ENCODE measurements at places on chromosomes 13 and 19.

GRCh38 chr19:41801792-41802211 is 5.4 kb downstream of the CEACAM3 start:
- no peak for DNase-seq

DNA sequence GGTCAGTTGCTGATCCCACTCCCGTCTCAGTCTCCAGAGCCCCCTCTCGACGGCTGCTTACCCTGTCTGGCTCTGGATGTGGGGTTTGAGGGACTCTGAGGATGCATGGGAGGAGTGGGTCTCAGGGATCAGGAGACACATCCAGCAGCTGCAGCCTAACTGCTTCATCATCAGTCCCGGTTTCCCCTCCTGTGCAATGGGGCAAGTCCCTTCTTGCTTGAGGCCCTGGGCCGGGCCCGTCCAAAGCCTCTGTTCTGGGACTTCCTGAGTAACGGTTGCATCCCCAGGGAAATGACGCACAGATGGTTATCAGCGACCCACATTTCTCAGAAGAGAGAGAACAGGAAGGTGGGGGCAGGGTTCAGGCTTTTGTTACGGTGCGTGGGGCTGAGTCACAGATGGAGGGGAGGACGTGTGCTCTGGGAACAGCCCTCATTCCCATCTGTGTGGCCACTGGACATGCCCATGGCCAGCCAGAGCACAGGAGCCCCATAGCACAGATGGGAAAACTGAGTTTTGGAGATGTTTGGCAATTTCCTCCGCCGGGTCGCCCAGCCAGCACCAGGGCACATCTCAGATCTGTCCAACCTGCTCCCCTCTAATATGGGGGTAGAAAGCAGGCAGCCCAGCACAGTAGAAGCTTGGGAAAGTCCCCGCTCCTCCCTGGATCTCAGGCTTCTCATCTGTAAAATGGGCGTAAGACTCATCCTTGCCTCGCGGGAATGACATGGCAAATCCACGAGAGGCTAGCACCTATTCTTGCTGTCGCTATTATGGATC is 19.3 kb downstream of the GNA15 start:
- DNase-seq = no peak

DNA sequence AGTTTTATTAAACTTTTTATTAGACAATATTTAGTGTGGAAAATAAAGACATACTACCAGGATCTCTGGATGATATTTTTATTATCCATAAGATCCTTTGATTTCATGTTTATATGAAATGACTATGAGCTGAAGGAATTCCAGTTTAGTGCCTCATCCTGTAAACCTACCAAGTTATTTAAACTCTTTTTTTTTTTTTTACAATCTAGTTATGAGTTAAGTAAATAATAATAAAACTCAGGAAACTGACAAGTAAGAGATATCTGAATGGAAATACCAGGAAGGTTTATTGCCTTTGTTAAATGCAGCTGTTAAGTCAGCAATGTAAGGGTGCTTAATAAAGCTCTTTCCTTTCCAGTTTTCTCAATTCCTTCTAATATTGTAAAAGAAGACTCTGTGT is 53.9 kb downstream of the RXFP2 start:
- DNase-seq = no peak

GRCh38 chr13:46948338-46948737 is 51.5 kb upstream of the HTR2A start:
- no peak for DNase-seq

DNA sequence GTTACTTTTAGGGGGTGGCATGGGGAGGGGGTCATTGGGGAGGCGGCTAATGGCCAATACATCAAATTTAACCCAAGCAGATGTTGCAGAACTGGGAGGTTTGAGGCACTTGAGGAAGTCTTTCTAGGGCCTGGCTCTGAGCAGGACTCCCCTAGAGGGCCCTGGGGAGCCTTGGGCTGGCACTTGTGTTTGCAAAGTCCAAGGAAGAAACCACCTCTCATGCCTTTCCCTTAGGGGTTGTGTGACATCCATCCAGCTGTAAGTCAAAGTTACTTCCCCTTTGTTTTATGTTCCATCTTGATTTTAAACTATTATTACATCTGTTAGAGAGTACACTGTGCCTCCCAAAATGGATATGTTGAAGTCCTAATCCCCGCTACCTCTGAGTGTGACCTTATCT is 159.9 kb downstream of the KATNAL1 start:
- no peak for DNase-seq

DNA sequence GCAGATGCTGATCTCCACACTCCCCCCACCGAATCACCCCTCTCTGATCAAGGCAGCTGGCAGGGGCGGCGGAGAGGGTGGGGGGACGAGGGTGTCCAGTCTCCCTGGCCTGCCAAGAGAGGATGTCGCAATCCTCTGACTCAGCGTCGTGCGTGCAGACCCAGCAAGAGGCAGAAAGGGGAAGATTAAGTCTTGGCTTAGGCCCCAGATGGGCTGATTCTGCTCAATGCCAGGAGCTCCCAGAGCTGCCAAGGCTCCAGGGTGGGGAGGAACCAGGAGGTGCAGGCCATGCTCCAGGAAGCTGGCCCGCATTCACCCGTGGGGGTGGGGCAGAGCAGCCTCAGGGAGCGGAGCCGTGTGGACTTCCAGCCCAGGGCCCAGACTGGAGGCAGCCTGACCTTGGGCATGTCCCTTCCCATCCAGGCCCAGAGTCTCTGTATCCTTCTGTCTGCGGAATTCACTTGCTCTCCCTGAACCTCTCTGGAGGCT is 6.6 kb upstream of the BCL3 start:
- DNase-seq = no peak

DNA sequence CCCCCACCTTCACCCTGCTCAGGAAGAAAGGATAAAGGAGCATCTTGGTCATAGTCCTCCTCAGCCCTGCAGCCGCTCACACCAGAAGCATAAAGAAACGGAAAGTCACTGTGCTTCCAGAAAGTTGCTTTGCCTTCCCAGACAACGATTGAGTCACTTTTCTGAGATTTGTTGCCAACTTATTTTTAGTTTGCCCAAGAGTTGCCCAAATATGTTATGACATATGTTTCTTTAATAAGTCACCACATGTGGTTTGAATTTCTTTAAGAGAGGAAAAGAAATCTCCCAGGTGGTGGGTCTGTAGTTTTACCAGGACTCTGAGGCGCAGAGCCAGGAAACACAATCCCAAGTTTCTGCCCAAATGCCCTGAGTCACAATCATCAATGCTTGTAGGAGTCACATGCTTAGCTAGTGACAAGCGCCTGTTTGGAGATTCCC is 63.4 kb upstream of the LRCH1 start:
- no peak for DNase-seq

- no peak for DNase-seq
These were observed 137.4 kb downstream of the VWA8 start for GRCh38 chr13:41823476-41823875.

GRCh38 chr13:99548448-99548847 is 47.2 kb downstream of the TM9SF2 start:
- no peak for DNase-seq

GRCh38 chr19:48900477-48901406 is 630 bp downstream of the NUCB1 start:
- no peak for DNase-seq

GRCh38 chr13:21297447-21297846 is 121.0 kb downstream of the MRPL57 start:
- DNase-seq = no peak

DNA sequence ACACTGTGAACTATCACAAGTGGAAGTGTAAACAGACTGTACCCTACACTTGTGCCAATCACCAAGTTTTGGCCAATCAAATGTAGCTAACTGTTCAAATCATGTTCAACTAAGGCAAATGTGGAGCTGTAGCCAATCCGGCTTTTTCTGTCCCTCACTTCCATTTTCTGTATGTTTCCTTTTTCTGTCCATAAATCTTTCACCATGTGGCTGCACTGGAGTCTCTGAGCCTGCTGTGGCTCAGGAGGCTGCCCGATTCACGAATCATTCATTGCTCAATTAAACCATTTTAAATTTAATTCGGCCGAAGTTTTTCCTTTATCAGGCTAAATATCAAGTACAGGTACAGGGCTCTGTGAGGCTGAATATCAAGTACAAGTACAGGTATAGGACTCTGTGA is 216.5 kb downstream of the RFC3 start:
- no peak for DNase-seq

GRCh38 chr13:44786756-44787155 is 202.5 kb downstream of the NUFIP1 start:
- no peak for DNase-seq

DNA sequence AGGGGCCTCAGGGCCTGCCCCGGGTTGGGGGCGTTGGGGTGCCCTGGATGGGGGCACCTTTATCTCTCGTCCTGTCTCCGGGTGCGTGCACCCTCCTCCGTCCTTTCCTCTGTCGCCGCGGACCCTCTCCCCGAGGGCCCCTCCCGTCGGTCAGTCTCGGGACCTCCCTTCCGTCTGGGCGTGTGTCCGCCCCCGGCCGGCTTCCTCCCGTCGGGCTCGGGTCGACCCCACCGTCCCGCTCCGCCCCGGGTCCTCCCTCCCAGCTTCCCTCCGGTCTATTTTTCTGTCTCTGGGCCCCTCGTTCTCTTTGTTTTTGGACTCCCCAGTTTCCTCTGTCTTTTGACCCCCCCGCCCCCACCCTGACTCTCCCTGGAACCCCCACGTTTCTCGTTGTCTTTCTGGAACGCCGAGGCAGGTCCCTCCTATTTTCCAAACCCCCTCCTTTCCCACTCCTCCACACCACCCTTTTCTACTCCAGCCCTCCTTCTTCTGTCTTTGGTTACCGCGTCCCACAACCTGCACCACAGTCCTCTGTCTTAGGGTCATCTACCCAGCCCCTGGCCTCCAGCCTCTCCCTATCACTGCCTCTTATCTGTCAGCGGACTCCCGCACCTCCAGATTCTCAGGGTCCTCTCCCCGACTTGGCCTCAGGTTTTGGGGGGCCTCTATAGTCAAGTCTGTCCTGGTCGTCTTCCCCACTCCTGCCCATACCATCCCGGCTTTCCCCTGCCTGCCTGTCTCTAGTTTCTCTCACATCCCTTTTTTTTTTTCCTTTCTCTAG is 757 bp downstream of the EGLN2 start:
- DNase-seq = no peak

DNA sequence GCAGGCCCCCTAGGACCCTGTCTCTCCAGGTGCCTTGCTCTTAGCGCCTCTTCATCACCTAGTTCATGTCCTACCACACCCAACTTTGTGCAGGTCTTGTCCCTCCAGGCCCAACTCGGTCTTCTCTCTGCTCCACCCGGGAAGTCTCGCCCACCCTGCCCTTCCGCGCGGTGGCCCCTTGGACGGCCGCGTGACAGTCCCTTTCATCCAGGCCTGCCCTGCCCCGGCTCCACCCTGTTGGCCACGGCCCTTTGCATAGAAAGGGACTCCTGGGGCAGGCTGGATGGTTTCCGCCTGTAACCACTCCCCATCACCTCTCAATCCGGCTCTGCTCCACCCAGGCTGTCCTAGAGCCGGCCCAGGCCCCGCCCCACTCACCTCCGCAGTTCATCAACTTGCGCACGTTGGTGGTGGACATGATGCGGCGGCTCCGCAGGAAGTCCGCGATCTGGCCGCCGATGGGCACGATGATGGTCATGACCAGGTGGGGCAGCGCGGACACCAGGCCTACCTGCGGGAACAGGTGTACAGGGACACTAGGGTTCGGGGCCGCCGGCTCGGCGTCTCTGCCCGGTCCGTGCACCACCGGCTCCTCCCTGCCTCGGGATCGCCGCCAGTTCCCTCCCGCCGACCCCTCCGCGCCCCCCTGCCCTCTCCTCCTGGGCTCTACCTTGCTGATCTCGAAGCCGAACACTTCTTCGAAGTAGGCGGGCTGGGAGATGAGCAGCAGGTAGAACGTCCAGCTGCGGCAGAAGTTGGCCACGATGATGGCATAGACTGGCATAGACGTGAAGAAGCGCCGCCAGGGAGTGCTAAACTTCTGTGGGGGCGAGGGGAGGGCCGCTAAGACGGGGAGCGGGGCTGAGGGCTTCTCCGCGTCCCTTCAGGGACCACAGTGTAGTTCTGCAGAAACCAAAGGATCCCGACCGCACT is 7.2 kb downstream of the GFY start:
- no peak for DNase-seq

DNA sequence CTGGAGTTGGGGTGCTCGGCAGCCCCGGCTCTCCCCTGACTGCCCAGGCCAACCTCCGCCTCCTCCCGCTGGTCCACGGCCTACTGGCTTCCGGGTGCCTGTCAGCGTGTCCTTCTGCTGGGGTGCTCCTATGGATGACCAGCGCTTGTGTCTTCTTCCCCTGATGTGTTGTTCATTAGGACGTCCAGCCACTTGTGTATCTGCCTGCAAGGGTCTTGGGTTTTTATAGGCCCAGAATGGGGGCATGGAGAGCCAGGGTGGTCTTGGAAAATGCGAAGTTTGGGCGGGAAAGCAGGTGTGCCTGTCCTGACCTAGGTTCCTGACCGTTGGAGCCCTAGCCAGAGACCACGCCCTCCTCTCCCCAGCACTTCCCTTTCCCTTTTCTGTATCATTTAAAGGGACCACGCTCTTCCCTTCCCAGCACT is 139.8 kb downstream of the SLITRK5 start:
- no peak for DNase-seq

DNA sequence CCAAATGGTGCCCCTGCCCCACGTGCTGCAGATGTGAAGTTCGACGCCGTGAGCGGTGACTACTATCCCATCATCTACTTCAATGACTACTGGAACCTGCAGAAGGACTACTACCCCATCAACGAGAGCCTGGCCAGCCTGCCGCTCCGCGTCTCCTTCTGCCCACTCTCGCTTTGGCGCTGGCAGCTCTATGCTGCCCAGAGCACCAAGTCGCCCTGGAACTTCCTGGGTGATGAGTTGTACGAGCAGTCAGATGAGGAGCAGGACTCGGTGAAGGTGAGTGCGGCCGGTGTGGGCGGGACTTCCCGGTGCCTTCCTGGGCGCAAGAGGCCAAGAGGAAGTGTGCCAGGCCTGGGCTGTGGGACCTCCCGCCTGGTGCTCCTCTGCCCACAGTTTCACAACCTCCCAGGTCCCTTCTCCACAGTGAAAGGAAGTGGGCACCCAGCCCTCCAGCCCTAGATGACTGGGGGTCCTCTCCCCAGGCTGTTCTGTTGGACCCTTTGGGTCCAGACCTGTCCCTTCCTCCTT is 14.1 kb upstream of the RELB start:
- no peak for DNase-seq

- DNase-seq = no peak
These were observed 12.7 kb downstream of the ARHGAP45 start for GRCh38 chr19:1079566-1080111.

- no peak for DNase-seq
These were observed 13.6 kb downstream of the CCNA1 start for GRCh38 chr13:36445891-36446351.

GRCh38 chr13:99585609-99586008 is 84.3 kb downstream of the TM9SF2 start:
- no peak for DNase-seq

All from activated naive CD4-positive, alpha-beta T cell (primary cell).